ENCODE measurements at places on chromosomes 3 and 15.

GRCh38 chr15:101267320-101268104 is 9.8 kb downstream of the SELENOS start:
- no peak for DNase-seq

DNA sequence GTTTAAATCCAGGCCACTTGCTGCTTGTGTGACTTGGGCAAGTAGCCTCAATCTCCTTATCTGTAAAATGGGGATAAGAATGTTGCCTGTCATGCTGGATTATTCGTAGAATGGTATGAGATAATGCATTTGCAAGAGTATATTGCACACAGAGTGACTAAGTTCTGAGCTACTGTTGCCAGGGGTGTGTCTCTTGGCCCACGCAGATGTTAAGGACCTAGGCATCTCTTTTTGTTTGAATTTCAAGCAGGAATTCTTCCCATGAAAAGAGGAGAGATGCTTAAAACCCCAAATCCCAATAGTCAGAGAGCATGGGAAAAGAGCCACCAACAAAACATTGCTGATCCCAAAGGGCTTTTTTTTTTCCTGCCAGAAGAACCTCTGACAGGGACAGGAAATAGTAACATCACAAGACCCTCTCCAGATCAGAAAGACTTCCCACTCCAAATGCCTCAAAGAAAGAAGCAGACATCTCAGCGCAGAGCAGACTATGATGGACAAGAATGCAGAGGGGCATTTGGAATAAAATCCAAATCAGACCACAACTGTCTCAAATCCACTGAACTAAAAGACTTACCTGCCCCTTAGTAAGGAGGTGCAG is 90.5 kb downstream of the MRPL46 start:
- no peak for DNase-seq

DNA sequence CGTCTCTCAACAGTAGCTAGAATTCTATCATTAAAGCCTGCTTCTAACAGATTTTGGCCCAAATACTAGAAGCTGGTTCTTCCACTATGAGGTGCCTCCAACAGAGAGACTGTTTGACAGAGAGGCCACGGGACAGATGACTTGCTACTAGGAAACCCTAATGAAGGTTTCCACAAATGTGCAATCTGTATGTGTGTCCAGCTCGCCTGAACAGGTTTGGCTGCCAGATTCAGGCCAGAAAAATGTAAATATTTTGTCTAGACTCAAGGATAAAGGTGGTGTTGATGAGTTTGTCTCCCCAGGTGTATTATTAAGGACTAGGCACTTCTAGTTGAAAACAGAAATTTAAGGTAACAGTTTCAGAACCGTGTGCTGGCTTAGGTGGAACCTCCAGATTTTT is 91.6 kb upstream of the TRIM42 start:
- no peak for DNase-seq

GRCh38 chr3:98573181-98573728 is 20.2 kb downstream of the CPOX start:
- no peak for DNase-seq

GRCh38 chr3:111143-112069 is 85.2 kb upstream of the CHL1 start:
- DNase-seq = no peak
